ENCODE measurements at places on chromosomes 16 and 17. TPM values are rescaled to one million over a fixed set of nuclear protein-coding genes. Genes with fewer than 3 reads are reported as not detected.

- DNase-seq: no peak
Observed at GRCh38 chr16:68086336-68086841, 1.2 kb downstream of the NFATC3 start.

- DNase-seq: peak; percentile 84
Observed at GRCh38 chr17:43576563-43577229, 30.6 kb upstream of the ETV4 start.

DNA sequence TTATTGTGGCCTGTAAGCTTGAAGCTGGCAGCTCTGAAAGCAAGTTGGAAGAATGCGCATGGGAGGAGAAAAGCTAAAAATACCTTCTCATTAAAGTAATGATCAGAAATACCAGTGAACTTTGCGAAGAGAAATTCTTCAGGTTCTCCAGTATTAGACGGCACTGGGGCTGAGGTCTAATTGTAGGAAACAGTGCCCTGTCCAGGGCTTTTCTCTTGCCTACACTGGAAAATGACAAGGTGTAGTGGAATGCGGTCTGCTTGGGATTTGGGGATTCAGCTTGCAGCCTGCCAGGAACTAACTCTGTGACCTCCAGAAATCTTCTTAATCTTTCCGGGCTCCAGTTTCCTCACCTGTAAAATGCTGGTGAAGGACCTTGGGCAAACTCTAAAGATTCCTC is 53.3 kb upstream of the KCNJ16 start:
- DNase-seq: no peak

Gene ABCC12
- polyA plus RNA-seq: 0.04 TPM

Gene PRR35
- polyA plus RNA-seq: 17.8 TPM

Gene CCL7
- polyA plus RNA-seq: not detected

DNA sequence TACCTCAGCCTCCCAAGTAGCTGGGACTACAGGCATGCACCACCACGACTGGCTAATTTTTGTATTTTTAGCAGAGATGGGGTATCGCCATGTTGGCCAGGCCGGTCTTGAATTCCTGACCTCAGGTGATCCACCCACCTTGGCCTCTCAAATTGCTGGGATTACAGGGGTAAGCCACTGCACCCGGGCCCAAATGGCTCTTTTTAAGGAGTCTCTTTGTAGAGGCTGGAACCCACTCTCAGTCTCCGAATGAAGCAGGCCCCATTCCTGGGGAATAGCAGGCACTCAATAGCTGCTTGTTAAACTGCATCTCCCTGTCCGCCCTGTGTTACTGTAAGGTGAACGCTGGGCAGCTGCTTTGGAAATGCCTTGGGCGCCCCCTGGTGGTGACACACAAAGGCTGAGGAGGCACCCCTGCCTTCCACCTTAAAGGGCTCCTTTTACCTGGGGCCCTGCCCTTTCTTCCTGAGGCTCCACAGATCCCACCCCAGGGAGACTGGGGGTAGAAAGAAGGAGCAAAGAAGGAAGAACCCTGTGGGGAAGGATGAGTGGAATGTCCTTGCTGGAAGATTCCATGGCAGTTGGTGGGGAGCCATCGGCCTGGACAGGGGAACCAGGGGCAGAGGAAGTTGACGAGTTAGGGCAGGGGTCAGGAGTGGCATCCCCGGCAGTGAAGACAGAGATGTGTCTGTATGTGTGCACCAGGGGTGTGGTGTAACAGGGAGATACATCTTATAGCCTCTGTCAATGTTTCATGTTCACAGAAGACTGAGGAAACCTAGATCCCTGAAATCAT is 6.1 kb upstream of the SP2 start:
- peak; percentile 80 for DNase-seq

GRCh38 chr16:16151315-16151714 is 72.0 kb downstream of the ABCC6 start:
- no peak for DNase-seq

Gene CNP
- polyA plus RNA-seq: 68.3 TPM

GRCh38 chr17:76775021-76775600 is 37.2 kb downstream of the MFSD11 start:
- DNase-seq: peak; percentile 45

Gene SOX9
- polyA plus RNA-seq: 22.8 TPM

DNA sequence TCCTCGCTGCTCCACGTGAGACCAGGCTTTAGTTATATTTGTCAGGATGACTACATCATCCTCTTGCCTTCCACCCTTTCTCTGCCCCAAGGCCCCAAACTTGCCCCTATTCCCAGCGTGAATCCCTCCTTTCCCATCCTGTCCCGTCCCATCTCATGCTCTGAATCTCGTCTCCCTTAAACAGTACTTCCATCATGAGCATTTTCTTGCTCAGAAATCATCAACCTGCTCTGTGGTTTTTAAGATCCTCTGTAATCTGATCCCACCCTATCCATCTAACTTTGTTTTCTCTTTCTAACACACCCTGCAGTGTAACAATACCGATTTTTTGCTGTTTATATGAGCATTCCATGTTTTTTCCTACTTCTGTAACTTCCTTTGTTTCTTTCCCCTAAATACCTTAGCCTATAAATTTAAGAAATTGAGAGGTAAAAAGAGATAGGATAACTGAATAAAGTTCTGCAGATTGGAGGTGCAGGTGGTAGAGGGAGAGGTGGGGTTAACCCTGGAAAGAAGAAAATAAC is 39.7 kb downstream of the MRTFB start:
- DNase-seq: no peak

- DNase-seq: no peak
Observed at GRCh38 chr17:44120851-44121605, 2.4 kb downstream of the HDAC5 start.

Gene NOTUM
- polyA plus RNA-seq: 2.1 TPM

Gene MYLK3
- polyA plus RNA-seq: 1.8 TPM

GRCh38 chr17:44209786-44210341 is 9.6 kb downstream of the UBTF start:
- DNase-seq: no peak

DNA sequence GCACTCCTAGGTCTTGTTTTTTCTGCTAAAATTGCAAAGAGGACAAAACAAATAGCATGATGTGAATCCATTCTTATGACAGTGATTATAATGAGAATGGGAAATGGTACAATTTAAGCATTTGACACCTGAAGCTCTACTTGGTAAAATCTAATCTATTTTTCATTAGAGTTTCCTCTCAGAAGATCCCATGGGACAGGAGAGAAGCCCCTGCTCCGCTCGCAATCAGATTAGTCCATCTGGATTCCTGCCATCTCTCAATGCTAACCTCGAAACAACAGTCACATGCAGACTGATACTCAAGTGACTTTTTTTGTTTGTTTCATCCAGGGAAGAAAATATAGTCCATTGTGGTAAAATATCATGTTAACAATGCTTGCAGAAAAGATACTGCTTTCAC is 107.4 kb upstream of the TOM1L1 start:
- no peak for DNase-seq

DNA sequence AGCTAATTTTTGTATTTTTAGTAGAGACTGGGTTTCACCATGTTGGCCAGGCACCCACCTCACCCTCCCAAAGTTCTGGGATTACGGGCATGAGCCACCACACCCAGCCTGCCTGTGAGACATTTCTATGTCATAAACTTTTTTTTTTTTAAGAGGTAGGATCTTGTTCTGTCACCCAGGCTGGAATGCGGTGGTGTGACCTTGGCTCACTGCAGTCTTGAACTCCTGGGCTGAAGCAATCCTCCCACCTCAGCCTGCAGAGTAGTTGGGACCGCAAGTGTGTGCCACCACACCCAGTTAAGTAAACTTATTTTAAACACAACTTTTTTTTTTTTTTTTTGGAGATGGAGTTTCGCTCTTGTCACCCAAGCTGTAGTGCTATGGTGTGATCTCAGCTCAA is 47.2 kb downstream of the SCNN1G start:
- no peak for DNase-seq

- no peak for DNase-seq
Observed at GRCh38 chr16:1220841-1221627, 4.0 kb downstream of the TPSG1 start.

DNA sequence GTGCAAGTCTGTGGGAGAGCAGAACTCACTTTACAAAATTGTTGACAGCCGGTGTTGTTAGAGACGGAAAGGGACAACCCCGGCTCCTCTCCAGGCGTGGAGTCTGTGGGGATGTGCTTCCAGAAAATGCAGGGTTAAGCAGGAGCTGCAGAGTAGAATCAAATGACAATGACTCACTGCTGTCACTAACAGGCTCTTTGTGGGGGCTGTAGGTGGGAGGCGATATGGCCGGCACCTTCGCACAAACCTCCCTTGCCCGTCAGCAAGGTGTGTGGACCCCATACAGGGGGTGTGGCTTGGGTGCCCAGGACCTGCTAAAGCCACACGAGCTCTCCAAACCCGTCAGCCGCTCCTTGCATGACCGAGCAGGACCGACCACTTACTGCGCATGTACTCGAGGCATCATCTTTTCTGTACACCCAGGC is 5.8 kb downstream of the PDK2 start:
- DNase-seq: peak; percentile 49

- DNase-seq: peak; percentile 62
Observed at GRCh38 chr16:53892155-53892554, 188.2 kb downstream of the FTO start.

DNA sequence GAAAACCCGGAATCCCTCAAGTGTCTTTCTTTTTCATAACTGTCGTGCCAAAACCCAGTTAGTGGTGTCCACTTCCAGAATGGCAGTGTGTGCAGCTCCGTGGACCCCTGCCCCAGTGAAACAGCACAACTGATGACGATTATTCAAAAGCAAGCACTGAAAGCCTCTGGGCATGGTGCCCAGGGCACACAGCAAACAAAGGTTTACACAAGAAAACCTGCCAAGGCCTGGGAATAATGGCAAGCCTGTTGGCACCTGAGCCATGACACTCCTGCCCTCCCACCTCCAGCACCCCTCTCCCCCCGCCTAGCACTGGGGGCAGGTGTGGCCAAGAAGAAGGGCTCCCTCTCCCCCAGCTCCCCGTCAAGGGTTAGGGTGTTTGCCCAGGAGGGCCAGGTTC is 2.8 kb downstream of the PKMYT1 start:
- no peak for DNase-seq

GRCh38 chr16:83923581-83924365 is 24.9 kb downstream of the MLYCD start:
- no peak for DNase-seq

Gene KRT20
- 0.17 TPM for polyA plus RNA-seq

DNA sequence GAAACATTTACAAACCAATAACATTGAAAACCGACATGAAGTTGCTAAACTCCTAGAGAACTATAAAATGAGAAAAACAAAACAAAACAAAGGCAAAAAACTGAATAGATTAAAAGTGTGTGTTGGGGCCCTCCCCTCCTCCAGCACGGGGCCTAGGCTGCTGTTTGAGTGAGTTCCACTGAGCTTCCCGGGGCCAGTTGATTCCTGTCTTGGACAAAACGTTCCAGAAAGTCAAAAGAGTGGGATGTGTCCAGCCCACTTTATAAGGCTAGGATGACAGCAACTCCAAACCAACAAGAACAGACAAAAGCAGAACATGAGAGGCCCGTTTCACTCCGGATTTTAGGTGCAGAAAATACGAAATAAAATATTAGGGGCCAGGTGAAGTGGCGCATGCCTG is 11.6 kb upstream of the CSNK1D start:
- no peak for DNase-seq

GRCh38 chr17:46977750-46978488 is 1.1 kb downstream of the RPRML start:
- DNase-seq: no peak

Gene ACSM2A
- 102 TPM for polyA plus RNA-seq

GRCh38 chr17:67260170-67260987 is 15.4 kb upstream of the HELZ start:
- peak; percentile 34 for DNase-seq

Gene PPY
- 0.78 TPM for polyA plus RNA-seq

- DNase-seq: peak; percentile 55
Observed at GRCh38 chr17:59963738-59964481, 630 bp downstream of the RNFT1 start.

Gene TBC1D3B
- 13.6 TPM for polyA plus RNA-seq

DNA sequence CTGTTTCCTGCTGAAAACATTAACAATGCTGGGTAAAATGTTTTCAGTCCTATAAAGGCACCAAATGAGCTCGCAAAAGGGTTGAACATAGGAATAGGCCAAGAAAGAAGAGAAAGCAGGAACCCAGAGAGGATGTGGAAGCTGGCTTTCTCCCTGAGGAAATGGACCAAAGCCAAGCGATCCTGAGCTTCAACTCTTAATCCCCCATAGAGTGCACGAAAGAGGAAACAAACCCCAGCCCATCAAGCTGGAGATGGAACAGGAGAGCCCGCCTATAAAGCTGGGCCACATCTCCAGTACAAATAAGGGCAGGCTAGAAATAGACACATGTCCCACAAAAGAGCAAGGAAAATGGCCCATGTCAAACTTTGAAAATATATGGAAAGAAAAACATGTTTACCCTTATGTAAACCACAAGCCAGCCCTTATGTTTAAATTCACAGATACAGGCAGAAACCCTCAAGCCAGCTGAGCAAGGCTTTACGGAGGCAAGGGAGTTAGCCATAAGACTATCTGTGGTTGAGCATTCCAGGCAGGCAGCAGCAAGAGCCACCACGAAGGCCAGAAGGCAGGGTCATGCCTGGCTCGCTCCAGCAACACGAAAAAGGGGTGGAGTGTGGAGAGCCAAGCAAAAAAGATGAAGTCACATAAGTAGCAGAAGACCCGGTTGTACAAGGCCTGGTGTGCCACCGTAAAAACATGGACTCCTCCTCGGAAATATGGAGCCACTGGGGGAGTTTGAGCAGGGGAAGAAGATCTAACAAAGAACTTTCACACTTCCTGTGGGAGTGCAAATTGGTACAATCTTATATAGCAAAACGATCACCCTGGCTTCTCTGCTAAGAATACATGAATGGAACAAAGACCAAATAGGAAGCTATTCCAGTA is 27.8 kb downstream of the COPRS start:
- DNase-seq: no peak

Gene NOD2
- polyA plus RNA-seq: 0.23 TPM

DNA sequence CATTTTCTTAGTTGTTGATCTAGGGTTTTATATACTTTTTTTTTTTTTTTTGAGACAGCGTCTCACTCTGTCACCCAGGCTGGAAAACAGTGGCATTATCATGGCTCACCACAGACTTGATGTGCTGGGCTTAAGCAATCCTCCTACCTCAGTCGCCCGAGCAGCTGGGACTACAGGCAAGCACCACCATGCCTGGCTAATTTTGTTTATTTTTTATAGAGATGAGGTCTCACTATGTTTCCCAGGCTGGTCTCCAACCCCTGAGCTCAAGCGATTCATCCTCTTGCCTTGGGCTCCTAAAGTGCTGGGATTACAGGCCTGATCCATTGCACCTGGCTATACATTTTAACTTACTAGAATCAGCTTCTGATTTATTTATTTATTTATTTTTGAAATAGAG is 34.2 kb upstream of the ATP2A3 start:
- no peak for DNase-seq

Gene NACA2
- polyA plus RNA-seq: 0.50 TPM

- DNase-seq: no peak
Observed at GRCh38 chr16:72807245-72807644, 240.7 kb downstream of the ZFHX3 start.

- peak; percentile 28 for DNase-seq
Observed at GRCh38 chr16:46929378-46930332, 43.8 kb downstream of the DNAJA2 start.

Data from renal pelvis (tissue), 12 donors.